ENCODE measurements at places on chromosomes 1 and 21. TPM values are rescaled to one million over a fixed set of nuclear protein-coding genes. Genes with fewer than 3 reads are reported as not detected.
A peak's percentile ranks its signal among the peaks of the same experiment; 100 is the strongest.

GRCh38 chr1:111517469-111518225, 14.2 kb upstream of the ADORA3 start:
- H3K27ac ChIP-seq = no peak overlapping the region
- no peaks in the 10 kb centered on the region for H3K36me3 ChIP-seq
- no peak overlapping the region for H3K4me3 ChIP-seq
- DNase-seq = no peak
- H3K27me3 ChIP-seq = no peaks in the 10 kb centered on the region

DNA sequence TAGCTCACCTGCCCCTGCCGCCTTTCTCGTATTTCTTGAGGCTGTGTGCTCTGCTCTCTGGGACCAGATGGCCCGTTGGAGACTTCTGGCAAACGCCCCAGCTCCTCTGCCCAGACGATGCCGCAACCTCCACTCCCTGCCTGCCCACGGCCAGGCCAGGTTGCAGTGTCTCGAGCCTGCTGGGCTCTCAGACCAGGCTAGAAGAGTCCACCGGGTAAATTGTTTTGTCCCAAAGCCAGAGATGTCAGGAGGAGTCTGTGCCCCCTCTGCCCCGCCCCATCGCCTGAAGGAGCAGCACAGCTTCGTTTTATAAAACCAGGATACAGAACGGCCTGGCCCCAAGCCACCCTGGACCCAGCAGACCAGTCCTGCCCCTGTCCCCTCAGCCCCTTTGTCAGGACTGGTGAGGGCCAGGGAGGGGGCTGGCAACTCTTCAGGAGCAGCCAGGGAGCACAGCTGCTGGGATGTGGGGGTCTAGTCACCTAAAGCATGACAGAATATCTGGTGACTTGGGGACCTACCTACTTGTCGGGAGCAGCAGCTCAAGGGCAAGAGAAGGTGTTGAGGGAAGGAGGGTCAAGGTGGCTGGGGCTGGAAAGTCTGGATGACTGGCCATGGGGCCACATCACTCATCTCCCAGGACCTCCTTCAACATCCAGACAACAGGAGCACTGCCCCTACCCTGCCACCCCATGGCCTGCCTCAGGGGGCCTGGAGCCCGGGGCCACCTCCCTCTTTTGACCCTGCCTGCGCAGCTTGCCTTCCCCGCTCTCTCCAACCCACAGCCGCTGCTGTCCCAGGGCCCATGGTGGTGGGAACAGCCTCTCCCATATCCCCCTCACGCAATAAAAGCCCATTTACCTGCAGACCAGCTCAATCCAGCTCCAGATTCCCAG, 33.9 kb upstream of the LBR start:
- no peak overlapping the region for H3K4me3 ChIP-seq
- H3K4me1 ChIP-seq = peaks cover 38% of the 10 kb centered on the region
- H3K27ac ChIP-seq = no peak overlapping the region

DNA sequence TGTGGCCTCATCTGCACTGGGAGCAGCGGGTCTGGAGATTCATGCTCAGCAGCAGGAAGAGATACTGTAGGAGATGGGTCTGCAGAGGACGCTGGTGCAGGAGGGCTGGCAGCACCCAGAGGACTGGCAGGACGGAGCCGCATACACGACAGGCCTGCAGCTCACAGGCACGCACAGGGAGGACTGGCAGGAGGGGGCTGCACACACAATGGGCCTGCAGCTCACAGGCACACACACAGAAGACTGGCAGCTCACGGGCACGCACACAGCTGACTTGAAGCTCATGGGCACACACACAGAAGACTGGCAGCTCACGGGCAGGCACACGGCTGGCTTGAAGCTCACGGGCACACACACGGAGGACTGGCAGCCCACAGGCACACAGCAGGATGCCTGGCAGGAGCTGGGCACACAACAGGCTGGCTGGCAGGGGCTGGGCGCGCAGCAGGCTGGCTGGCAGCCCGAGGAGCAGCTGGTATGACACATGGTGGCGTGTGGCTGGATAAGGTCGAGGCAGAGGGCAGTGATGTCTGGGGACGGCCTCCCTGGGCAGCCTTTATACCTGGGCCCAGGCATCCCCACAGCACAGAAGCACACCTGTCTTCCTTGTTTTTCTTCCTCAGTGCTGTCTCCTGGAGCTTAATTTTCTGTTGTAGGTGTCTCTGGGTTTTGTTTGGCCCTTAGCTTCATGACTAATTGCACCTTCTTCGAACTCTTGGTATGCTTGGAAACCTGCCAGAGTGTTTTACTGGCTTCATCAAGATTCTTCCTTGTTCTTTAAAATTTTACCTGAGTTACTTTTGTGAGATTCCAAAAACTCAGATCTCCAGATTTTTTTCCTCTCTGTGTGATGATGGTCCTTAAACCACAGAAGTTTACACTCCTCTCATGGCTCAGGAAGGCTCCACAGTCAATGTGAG, at the start of gene KRTAP12-2:
KRTAP12-2 (minus strand) TSS at position 527 of the 920 bp plus-strand sequence; CDS start at position 486, 41 bp downstream.
- H3K4me3 ChIP-seq = no peak within 1 kb of the TSS
- H3K27me3 ChIP-seq = no peaks in the 10 kb centered on the region
- no peak within 1 kb of the TSS for H3K27ac ChIP-seq
- no peak for DNase-seq
- no peaks in the 10 kb centered on the region for H3K36me3 ChIP-seq

- H3K4me1 ChIP-seq = peaks cover 9% of the 10 kb centered on the region
- peak; percentile 17 for DNase-seq
- no peaks in the 10 kb centered on the region for H3K36me3 ChIP-seq
- H3K27ac ChIP-seq = no peak overlapping the region
- H3K27me3 ChIP-seq = no peaks in the 10 kb centered on the region
Measured at GRCh38 chr1:53368314-53369033, 40.6 kb upstream of the LRP8 start.

DNA sequence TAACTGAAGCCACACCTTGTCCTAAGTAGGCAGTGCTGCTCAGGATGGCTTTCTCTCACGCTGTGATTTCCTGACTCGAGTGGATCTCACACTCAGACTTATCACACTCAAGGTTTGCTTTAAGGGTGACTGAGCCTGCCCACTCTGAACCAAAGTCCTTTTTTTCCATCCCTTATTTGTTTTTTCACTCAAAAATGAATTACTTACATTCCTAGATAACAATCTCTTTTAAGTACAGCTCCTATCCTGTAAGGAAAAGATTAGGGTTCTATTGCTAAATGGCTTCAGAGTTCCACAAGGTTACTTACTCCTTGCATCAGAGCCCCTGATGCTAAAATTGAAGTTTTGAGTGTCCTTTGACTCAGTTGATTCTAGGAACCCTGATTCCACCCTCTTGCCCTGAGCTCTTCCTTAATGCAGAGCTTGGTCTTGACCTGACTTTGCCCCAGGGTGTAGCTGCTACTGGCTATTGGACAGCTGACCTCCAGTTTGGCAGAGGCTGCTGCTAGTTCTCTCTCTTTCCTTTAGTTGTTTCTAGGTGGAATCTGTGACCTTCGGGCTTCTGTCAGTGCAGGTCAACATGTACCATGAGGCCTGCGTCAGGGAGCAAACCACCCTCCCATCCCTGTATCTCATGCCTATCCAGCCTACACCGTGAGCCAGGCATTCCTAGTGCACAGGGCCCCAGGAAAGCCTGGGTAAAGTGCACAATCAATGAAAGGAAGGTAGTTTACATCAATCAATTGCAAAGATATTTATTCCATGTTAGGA, 80.1 kb upstream of the CD55 start:
- DNase-seq = no peak
- no peaks in the 10 kb centered on the region for H3K36me3 ChIP-seq
- H3K27ac ChIP-seq = peak overlapping the region; percentile 78
- no peak overlapping the region for H3K4me3 ChIP-seq
- no peaks in the 10 kb centered on the region for H3K4me1 ChIP-seq

- H3K27me3 ChIP-seq = no peaks in the 10 kb centered on the region
- H3K4me3 ChIP-seq = no peak overlapping the region
- H3K27ac ChIP-seq = no peak overlapping the region
- H3K4me1 ChIP-seq = no peaks in the 10 kb centered on the region
- no peak for DNase-seq
Measured at GRCh38 chr1:247646867-247647266, 32.7 kb downstream of the OR13G1 start.

DNA sequence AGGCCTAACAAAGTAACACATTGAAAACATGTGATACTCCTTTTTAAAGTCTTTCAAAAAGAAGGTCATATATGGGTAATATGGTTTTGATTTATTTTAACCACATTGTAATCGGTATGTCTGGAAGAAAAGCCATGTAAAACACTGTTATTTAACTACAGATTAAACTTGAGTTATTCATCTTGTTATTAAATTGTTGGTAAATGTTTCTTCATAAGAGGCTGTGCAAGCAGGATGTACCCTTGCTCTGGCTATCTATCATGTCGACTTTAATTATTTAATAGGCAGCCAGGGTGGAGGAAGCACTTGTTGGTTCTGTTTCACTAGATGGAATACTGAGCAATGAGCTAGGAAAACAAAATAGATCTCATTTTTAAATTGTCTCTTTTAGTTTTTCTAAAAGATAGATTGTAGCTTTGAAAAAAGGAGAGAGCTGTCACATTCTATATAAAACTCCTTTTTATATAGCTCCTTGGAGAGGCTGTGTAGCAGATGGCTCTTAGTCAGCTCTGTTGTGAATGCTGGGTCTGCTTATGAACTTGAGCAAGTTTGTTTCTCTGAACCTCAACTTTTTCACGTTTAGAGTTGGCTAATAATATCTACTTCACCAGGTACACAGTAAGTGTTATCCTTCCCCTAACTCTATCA, 39.5 kb downstream of the LRRC8B start:
- DNase-seq = no peak
- no peaks in the 10 kb centered on the region for H3K4me1 ChIP-seq
- no peak overlapping the region for H3K27ac ChIP-seq

- H3K27me3 ChIP-seq = peaks cover 32% of the 10 kb centered on the region
- peaks cover 18% of the 10 kb centered on the region for H3K4me1 ChIP-seq
- peak overlapping the region; percentile 89 for H3K27ac ChIP-seq
- peak; percentile 96 for DNase-seq
- H3K36me3 ChIP-seq = peaks cover 14% of the 10 kb centered on the region
- H3K4me3 ChIP-seq = no peak overlapping the region
Measured at GRCh38 chr1:1630191-1630964, 1.6 kb upstream of the MMP23B start.

DNA sequence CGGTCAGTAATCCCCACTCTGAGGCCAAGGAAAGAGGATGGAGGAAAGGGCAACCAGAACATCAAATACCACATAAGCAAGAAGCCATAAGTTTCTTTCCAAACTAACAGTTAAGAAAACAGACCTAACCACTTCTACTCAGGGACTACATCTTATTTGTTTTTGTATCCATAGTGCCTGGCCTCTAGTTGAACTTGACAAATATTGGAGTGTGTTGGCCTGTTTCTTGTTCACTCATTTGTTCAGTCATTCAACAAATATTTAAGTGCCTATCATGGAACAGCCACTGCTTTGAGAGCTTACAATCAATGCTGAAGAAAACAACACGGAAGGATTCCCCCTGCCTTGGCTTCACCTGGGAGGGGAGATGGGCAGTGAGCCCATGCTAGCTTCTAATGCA, 69.7 kb downstream of the ST6GALNAC3 start:
- peak overlapping the region; percentile 41 for H3K27ac ChIP-seq
- H3K27me3 ChIP-seq = no peaks in the 10 kb centered on the region
- DNase-seq = no peak
- no peak overlapping the region for H3K4me3 ChIP-seq
- peaks cover 20% of the 10 kb centered on the region for H3K4me1 ChIP-seq

DNA sequence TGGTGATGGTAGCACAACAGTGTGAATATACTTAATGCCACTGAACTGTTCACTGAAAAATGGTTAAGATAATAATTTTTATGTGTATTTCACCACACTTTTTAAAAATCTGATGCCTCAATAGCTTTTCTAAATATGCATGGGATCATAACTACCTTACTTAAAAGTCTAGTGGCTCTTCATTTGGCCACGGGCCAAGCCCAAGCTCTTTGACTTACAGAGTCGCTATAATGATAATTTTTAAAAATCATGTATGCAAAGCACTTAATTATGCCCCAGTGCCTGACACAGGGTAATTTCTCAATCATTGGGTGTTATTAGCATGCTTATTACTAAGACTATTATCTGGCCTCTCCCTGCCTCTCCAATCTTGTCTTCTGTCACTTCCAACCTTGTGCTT, 7.6 kb upstream of the CNN3 start:
- no peak overlapping the region for H3K27ac ChIP-seq
- no peak for DNase-seq
- H3K4me3 ChIP-seq = no peak overlapping the region
- H3K36me3 ChIP-seq = peaks cover 15% of the 10 kb centered on the region

DNA sequence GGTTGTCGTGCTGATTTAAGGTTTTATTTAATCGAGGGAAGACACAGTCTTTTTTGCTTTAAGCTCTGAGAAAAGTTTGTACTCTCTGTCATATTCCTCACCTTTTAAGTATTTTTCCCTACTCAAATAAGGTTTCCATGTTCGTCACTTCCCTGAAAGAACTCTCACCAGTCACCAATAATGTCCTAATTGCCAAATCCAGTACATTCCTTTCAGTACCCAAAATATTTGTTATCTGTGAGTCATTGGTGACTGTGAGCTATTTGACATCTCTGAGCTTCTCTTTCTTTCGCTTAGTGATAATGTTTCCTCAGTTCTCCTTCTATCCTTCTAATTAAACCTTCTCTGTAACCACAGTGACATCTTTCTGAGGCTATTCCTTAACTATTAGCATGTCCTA, 874.2 kb upstream of the ADGRL2 start:
- H3K36me3 ChIP-seq = no peaks in the 10 kb centered on the region
- no peaks in the 10 kb centered on the region for H3K4me1 ChIP-seq
- H3K27ac ChIP-seq = no peak overlapping the region
- no peak for DNase-seq
- H3K4me3 ChIP-seq = no peak overlapping the region

DNA sequence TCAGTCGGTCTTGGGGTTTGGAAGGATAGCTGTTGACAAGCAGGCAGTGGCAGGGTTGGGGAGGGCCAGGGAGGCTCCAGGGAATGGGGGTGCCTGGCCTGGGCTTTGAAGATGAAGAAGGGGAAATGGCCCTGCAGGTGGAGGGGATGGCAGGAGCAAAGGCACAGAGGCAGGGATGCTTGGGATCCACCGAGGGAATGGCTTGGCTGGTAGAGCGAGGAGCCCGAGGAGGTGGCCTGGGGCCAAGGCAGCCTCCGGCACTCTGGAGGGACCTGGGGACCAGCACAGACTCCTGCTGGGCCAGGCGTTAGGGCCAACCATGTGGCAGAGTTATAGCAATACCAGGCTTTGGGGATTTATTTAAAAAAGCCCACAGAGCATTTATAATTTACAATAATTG, 62.9 kb upstream of the EDN2 start:
- H3K27ac ChIP-seq = no peak overlapping the region
- no peaks in the 10 kb centered on the region for H3K27me3 ChIP-seq
- H3K4me1 ChIP-seq = no peaks in the 10 kb centered on the region
- no peak overlapping the region for H3K4me3 ChIP-seq

Gene RPE65
- not detected for total RNA-seq

Gene C1orf174
- 15.9 TPM for total RNA-seq

Gene NCAM2
- 3.1 TPM for total RNA-seq

Gene PODN
- total RNA-seq = 68.1 TPM

Gene MATN1
- not detected for total RNA-seq
